ENCODE measurements at places on chromosomes 1 and 21.

GRCh38 chr1:229563241-229563640 is 4.7 kb upstream of the ABCB10 start:
- no peak for DNase-seq

DNA sequence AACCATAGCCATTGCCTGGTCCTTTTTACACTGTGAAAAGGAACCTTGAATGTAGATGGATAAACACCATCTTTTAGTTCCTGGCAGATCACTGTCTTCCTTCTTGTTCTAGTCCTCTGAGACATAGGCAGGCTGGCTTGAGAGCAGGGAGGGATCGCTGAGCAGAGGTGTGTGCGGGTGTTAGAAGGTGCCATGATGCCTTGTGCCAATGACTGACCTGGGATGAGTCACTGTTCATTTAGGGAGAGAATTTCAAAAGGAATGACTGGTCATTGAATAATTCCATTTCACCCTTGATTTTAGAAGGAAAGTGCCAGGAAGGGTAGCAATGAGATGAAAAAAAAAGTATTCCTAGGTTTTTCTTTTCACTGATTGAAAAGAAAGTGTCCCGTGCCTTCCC is 383.9 kb downstream of the KIF26B start:
- no peak for DNase-seq

- DNase-seq = no peak
These were observed 76.1 kb upstream of the GADD45A start for GRCh38 chr1:67608661-67609576.

DNA sequence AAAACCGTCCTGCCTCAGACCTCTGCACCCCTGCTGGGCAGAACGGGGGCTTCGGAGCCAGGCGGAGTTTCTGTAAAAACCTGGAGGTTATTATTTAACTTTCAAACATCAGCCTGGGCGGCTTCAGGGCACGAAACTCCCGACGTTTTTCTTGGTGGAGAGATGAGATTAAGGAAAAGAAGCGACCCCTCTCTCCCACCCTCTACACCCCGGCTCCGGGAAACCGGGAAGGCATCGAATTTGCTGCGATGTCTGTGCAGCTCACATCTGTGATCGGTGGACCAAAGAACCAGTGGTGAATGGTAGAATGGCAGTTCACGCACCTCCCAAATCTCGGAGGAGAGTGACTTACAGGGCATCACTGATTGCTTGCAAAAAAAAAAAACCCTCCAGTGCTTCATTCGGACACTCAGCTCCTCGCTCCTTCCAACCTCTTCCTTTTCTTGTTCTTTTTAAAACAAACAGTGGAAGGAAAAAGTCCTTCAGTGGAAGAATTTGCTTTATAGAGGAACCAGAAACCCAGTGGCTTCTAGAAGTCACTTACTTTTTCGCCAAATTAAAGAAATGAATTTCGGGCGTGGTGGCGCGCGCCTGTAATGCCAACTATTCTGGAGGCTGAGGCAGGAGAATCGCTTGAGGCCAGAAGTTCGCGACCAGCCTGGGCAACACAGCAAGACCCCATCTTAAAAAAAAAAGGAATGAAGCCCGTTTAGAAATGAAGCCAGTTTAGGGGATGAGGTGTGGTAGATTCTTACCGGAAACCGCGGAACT is 884 bp downstream of the PHACTR4 start:
- DNase-seq = peak; percentile 37

GRCh38 chr1:235012436-235013210 is 116.0 kb downstream of the TOMM20 start:
- DNase-seq = no peak

DNA sequence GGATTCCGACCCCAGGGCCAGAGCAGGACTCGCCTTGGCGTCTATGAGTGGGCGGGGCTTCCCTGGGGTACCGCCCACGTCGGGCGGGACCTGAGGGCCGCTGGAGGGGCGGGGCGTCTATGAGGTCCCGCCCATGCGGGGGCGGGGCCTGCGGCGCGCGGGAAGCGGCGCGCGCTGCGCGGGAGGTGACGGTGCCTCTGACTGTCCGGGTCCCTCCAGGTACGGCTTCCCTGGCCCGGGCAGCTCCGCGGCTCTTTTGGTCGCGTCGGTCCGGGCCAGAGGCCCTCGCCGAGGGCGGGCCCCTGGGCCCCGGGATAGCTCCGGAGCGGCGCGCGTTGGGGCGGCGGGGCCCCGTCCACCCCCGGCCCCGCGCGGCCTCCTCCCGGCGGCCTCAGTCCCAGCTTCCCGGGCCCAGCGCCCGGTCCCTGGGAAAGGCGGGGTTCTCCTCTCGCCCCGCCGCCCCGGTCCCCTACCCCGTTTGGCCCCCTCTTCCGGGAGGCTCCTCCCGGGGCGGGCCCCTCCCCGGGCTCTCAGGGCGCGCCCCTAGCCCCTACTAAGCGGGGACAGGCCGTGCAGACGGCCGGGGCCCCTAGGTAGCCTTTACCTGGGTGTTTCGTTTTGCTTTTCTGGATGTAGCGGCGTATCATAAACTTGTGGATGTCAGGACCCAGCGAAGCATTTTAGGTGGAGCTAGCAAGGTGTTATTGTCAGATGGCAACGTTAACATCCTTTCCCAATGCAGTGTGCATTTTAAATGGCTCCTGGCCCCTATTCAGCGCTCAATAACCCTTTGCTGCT is at the start of gene CHAF1B:
Gene CHAF1B (plus strand): TSS at position 160 of the 798 bp plus-strand sequence. CDS start 745 bp downstream, outside the sequence.
- peak; percentile 87 for DNase-seq

GRCh38 chr1:160645386-160646130 is 1.3 kb downstream of the SLAMF1 start:
- DNase-seq = no peak

GRCh38 chr1:199551967-199552565 is 475.4 kb upstream of the NR5A2 start:
- DNase-seq = peak; percentile 44

GRCh38 chr1:67489643-67490042 is 59.4 kb upstream of the SERBP1 start:
- no peak for DNase-seq

GRCh38 chr1:156126043-156126629 is 11.6 kb downstream of the LMNA start:
- DNase-seq = peak; percentile 74

- no peak for DNase-seq
These were observed 1.5 kb upstream of the FCRLA start for GRCh38 chr1:161705537-161705936.

DNA sequence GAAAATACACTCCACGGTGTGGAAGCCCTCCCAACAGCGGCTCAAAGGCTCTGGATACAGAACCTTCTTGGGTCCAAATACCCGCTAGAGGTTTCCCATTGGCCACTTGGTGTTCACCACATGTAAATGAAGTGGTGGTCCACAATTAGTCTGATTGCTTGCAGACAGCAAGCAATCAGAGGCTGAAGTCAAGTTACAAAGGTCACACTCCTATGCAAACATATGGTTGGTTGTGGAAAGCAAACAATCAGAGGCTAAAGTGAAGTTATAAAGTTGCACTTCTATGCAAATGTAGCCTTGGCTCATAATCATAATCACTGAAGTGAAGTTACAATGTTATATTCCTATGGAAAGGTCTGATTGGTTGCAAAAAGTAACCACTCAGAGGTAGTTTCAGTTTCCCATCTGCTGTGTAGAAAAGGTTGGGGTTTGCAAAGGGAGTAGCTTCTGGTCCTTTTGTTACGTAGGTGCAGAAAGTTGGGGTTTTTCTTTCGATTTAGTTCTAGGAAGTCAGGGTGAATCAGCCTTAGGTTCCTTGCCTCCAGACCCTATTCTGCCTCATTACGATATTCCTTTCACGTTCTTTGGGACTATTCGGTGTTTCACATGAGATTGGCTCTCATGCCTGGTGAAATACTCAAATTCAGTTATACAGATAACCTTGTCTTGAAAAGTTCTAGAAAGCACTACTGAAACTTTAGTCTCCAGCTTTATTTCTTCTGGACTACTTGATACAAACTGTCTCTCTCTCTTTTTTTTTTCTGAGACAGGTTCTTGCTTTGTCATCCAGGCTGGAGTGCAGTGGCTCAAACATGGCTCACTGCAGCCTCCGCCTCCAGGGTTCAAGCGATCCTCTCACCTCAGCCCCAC is 36.7 kb upstream of the MTF2 start:
- DNase-seq = peak; percentile 5

All from activated naive CD8-positive, alpha-beta T cell treated with anti-CD3 and anti-CD28 coated beads, Interleukin-2, amount 50 U/mL, for 24 hours (primary cell).